Activated T-helper 17 cell treated with anti-CD3 and anti-CD28 coated beads, Interleukin-2, amount 50 U/mL, for 72 hours (primary cell): ENCODE measurements at places on chromosomes 2 and 18. TPM values are rescaled to one million over a fixed set of nuclear protein-coding genes. Genes with fewer than 3 reads are reported as not detected.
A peak's percentile ranks its signal among the peaks of the same experiment; 100 is the strongest.

- no peak for ATAC-seq
- no peak overlapping the region for H3K4me3 ChIP-seq
- peaks cover 41% of the 10 kb centered on the region for H3K27me3 ChIP-seq
Observed at GRCh38 chr2:226671141-226671676, 128.4 kb downstream of the IRS1 start.

OR6B2 gene
- total RNA-seq, result not detected

GRCh38 chr2:8078705-8079104, 603.2 kb upstream of the ID2 start:
- H3K4me1 ChIP-seq, result peaks cover 27% of the 10 kb centered on the region
- peak overlapping the region; percentile 95 for H3K27ac ChIP-seq
- peak; percentile 49 for ATAC-seq
- H3K27me3 ChIP-seq, result no peaks in the 10 kb centered on the region
- peak overlapping the region; percentile 64 for H3K4me3 ChIP-seq

GRCh38 chr18:60110836-60111235, 211.0 kb downstream of the PMAIP1 start:
- H3K36me3 ChIP-seq, result no peaks in the 10 kb centered on the region
- H3K4me1 ChIP-seq, result no peaks in the 10 kb centered on the region
- no peak overlapping the region for H3K27ac ChIP-seq
- ATAC-seq, result no peak

DNA sequence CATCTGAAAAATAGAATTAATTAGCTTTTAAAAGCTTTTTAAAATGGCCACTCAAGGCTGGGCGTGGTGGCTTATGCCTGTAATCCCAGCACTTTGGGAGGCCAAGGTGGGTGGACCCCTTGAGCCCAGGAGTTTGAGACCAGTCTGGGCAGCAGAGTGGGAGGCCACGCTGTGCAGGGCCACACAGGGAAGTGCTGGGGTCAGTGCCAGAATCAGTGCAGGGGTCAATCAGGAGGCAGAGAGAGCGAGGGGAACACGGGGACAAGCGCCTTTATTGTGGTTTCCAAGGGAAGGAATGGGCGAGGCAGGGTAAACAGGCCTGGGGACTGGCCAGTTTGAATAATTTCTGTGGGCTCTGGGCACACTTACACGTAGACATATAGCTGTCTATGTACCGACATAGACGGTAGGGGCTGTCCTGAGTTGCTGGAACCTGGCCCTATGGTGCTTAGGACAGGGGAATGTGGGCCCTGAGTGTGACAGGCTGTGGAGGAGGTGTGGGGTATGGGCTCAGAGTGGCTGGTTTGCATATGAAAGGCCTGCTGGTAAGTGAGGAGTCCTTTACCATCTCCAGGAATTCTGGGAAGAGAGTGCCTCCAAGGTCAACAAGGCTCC, 42.9 kb downstream of the DYSF start:
- no peak overlapping the region for H3K4me3 ChIP-seq
- no peaks in the 10 kb centered on the region for H3K36me3 ChIP-seq
- no peaks in the 10 kb centered on the region for H3K4me1 ChIP-seq
- H3K27ac ChIP-seq, result no peak overlapping the region

DNA sequence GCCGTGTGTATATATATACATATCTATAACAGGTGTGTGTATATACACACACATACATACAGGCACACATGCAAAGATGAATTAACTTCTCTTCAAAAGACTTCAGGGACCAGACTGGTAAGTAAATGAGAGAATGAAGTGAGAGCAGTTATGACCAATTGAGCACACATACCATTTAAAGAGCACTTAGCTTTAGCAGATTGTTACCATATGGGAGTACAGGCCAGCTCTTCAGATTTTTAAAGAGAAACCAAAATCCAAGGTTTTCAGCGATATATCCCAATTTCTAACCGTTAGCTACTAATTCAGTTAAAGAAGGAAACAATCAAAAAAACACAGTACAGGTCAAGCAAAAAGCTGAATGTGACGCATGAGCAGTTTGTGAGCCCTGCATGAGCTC, 23.7 kb downstream of the INPP1 start:
- no peak overlapping the region for H3K27ac ChIP-seq
- H3K4me3 ChIP-seq, result no peak overlapping the region
- ATAC-seq, result no peak
- H3K27me3 ChIP-seq, result no peaks in the 10 kb centered on the region

LRRC30 gene
- not detected for total RNA-seq

DNA sequence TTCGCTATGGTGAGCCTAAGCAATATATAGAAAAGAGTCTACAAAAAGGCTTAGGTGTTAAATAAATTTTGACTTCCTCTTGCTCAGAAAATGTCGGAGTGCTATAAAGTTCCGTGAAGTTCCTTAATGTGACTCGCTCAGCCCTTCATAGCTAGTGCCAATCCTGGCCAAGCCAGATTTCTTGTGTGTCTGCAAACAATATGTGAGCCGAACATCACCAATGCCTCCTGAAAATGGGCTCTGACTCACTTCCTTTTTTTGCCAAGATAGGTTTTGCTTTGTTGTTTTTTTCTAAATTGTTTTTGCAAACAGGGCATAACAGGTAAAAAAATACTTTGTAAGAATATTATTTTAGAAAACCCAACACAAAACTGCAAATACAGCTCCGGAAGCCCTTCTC, 26.1 kb downstream of the CDC42EP3 start:
- peaks cover 70% of the 10 kb centered on the region for H3K4me1 ChIP-seq
- peaks cover 95% of the 10 kb centered on the region for H3K36me3 ChIP-seq
- peak overlapping the region; percentile 93 for H3K27ac ChIP-seq
- peak; percentile 43 for ATAC-seq

DNA sequence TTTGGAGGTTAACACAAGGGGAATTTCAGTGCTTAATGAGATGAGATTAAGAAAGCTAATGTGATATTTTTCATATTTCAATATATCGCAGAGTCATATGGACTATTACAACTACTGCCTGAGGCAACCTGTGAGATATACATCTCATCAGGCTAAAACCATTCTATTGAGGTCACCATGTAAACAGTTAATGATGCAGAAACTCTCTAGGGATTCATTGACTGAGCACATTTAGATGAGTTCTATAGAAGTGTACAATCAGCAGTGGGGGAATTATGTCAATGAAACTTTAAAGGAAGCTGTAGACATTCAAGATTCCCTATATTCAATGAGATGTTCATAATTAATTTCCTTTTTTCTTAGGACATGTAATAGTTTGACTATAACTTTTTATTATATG, 687.4 kb upstream of the SYT4 start:
- no peaks in the 10 kb centered on the region for H3K4me1 ChIP-seq
- ATAC-seq, result no peak
- H3K36me3 ChIP-seq, result no peaks in the 10 kb centered on the region
- H3K27me3 ChIP-seq, result no peaks in the 10 kb centered on the region
- no peak overlapping the region for H3K27ac ChIP-seq

DNA sequence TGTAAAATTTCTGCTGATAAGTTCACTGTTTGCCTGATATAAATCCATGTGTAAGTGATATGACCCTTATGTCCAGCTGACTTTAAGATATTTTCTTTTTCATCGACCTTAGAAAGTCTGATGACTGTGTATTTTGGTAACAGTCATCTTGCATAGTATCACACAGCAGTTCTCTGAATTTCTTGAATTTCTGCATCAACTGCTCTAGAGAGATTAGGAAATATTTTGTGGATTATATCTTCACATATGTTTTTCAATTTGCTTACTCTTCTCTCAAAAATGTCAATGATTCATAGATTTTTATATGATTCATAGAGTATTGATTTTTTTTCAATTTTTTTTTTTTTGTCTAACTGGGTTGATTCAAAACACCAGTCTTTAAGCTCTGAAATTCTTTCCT, 945.3 kb downstream of the TRIB2 start:
- no peak overlapping the region for H3K4me3 ChIP-seq
- H3K4me1 ChIP-seq, result no peaks in the 10 kb centered on the region
- no peak for ATAC-seq
- H3K36me3 ChIP-seq, result no peaks in the 10 kb centered on the region

GRCh38 chr2:232420463-232421188, 14.0 kb downstream of the ALPG start:
- ATAC-seq, result peak; percentile 40
- H3K36me3 ChIP-seq, result no peaks in the 10 kb centered on the region
- H3K27me3 ChIP-seq, result peaks cover 34% of the 10 kb centered on the region

- no peaks in the 10 kb centered on the region for H3K27me3 ChIP-seq
- no peaks in the 10 kb centered on the region for H3K36me3 ChIP-seq
- H3K4me3 ChIP-seq, result no peak overlapping the region
- H3K27ac ChIP-seq, result no peak overlapping the region
- no peaks in the 10 kb centered on the region for H3K4me1 ChIP-seq
Observed at GRCh38 chr18:6624271-6624660, 105.2 kb upstream of the ARHGAP28 start.

TUBB8B gene
- total RNA-seq, result not detected

DNA sequence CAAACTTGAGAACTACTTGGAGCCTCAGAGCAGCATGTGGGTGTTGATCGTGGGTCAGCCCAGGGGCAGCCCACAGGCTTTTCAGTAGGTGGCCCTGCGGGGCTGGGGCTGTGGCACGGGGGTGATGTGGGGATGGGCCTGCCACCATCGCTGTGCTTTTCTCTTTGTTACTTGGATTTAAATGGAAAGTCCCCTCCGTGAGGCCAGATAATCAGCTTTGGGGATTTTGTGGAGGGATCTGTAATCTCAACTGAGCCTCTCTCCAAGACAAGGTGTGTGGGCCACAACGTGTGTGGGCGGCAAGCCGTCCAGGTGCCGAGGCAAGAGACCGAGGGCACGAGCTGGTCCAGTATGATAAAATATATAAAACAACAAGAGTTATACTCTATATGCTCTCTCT, 16.7 kb downstream of the COLEC11 start:
- no peaks in the 10 kb centered on the region for H3K36me3 ChIP-seq
- no peaks in the 10 kb centered on the region for H3K4me1 ChIP-seq
- H3K4me3 ChIP-seq, result no peak overlapping the region
- ATAC-seq, result no peak

VWC2L gene
- total RNA-seq, result not detected

DNA sequence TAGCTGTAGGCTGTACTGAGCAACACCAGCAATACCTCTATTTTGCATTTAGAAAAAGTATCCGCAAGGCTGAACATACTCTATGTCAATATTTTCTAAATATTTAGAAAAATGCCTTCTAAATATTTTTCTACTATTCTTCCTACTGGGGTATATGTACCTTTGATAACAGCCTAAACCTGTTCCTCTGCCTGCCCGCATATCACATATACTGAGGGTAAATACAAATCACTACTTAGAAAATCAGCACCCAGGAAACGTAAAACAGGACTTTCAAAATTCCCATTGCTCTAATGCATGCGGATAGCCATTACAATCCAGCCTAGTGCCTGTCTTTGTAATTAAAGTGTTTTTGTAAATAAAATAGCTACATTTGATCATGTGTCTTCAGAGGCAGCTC, 56.1 kb downstream of the NCKAP5 start:
- H3K4me3 ChIP-seq, result no peak overlapping the region
- H3K27ac ChIP-seq, result no peak overlapping the region
- no peaks in the 10 kb centered on the region for H3K36me3 ChIP-seq

- H3K27ac ChIP-seq, result peak within 1 kb of the TSS; percentile 95
- peaks cover 54% of the 10 kb centered on the region for H3K36me3 ChIP-seq
- ATAC-seq, result peak; percentile 85
- peak within 1 kb of the TSS; percentile 92 for H3K4me3 ChIP-seq
- H3K4me1 ChIP-seq, result peaks cover 15% of the 10 kb centered on the region
Observed at GRCh38 chr2:9843229-9844035, at the start of gene TAF1B. Gene TAF1B (plus strand): TSS chr2:9843474. CDS start chr2:9843542, 68 bp downstream.

ZNF516 gene
- 22.8 TPM for total RNA-seq

- ATAC-seq, result no peak
- H3K4me1 ChIP-seq, result no peaks in the 10 kb centered on the region
- H3K36me3 ChIP-seq, result no peaks in the 10 kb centered on the region
- H3K27ac ChIP-seq, result no peak overlapping the region
- H3K4me3 ChIP-seq, result no peak overlapping the region
- no peaks in the 10 kb centered on the region for H3K27me3 ChIP-seq
Observed at GRCh38 chr2:21288739-21289520, 165.2 kb downstream of the TDRD15 start.

GRCh38 chr2:20366672-20367116, 16.1 kb upstream of the PUM2 start:
- ATAC-seq, result peak; percentile 80
- peaks cover 21% of the 10 kb centered on the region for H3K4me1 ChIP-seq
- peak overlapping the region; percentile 82 for H3K27ac ChIP-seq
- peak overlapping the region; percentile 56 for H3K4me3 ChIP-seq
- peaks cover 8% of the 10 kb centered on the region for H3K27me3 ChIP-seq

- H3K4me1 ChIP-seq, result peaks cover 19% of the 10 kb centered on the region
- peak overlapping the region; percentile 29 for H3K4me3 ChIP-seq
- H3K36me3 ChIP-seq, result peaks cover 59% of the 10 kb centered on the region
- no peaks in the 10 kb centered on the region for H3K27me3 ChIP-seq
- H3K27ac ChIP-seq, result peak overlapping the region; percentile 41
Observed at GRCh38 chr18:42025491-42025890, 70.5 kb downstream of the PIK3C3 start.

GRCh38 chr2:100887713-100888495, 68.0 kb downstream of the NPAS2 start:
- ATAC-seq, result no peak
- no peak overlapping the region for H3K4me3 ChIP-seq
- H3K36me3 ChIP-seq, result no peaks in the 10 kb centered on the region
- no peaks in the 10 kb centered on the region for H3K4me1 ChIP-seq
- H3K27ac ChIP-seq, result no peak overlapping the region

DNA sequence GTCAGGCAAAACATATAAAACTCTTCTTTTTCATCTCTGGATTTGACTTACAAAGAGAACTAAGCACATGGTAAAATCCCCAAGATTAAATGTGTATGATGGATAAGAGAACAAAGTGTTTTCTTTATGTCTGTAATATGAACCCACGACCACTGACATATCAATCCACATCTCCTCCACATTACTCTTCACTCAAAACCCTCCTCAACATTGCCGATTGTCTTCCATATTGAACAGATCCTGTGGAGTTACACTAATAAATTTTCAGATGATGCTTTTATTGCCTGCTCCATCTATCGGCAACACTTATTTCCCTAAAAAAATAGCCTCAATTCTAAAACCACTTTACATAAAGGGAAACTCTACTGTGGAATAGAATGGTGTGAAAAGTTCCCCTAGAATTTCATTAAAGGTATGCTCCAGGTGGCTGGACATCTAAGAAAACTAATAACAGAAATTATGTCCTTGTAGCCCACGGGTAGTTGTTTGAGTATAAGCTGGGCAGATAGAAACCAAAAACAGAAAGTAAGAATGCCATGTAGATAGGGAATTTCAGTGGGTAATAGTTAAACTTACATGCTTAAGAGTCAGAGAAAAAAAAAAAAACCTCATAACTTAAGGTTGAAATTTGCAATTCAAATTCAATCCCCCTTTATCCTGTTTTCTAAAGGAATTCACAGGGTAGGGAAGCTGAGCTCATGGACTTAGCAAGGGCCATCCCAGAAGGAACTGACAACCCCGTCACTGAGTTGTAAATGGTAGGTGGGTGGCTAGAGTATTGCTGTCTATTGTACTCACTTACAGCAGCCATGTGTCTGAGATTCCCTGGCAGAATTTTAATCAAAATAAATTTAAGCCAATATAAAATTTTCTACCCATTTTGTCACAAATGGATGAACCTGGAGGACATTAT, 305.4 kb upstream of the LYPD1 start:
- H3K27me3 ChIP-seq, result no peaks in the 10 kb centered on the region
- no peak overlapping the region for H3K4me3 ChIP-seq
- H3K4me1 ChIP-seq, result no peaks in the 10 kb centered on the region
- no peak overlapping the region for H3K27ac ChIP-seq
- no peaks in the 10 kb centered on the region for H3K36me3 ChIP-seq
